RPMI7951 (cell line): ENCODE measurements at places on chromosomes 12 and 14. TPM values are rescaled to one million over a fixed set of nuclear protein-coding genes. Genes with fewer than 3 reads are reported as not detected.

The SLC22A17 gene
- 7.4 and 10.4 TPM in 2 replicates for total RNA-seq

The KRT73 gene
- total RNA-seq, result not detected in 2 replicates

The DENND5B gene
- 9.3 and 13.5 TPM in 2 replicates for total RNA-seq

The DCD gene
- not detected in 2 replicates for total RNA-seq

The NINJ2 gene
- 4.1 and 6.9 TPM in 2 replicates for total RNA-seq

The GOLT1B gene
- total RNA-seq, result 59.9 and 77.0 TPM in 2 replicates

The GPRC5D gene
- not detected in 2 replicates for total RNA-seq

The RNASE3 gene
- total RNA-seq, result not detected in 2 replicates

The SSTR1 gene
- under 0.01 TPM in 1 of 2 replicates, not detected in the other for total RNA-seq

The RPGRIP1 gene
- 0.12 TPM in 1 of 2 replicates, not detected in the other for total RNA-seq

The ARID2 gene
- 11.7 and 16.7 TPM in 2 replicates for total RNA-seq

The KRT77 gene
- not detected in 2 replicates for total RNA-seq

The MMP14 gene
- total RNA-seq, result 613 and 718 TPM in 2 replicates

The PRB2 gene
- not detected in 2 replicates for total RNA-seq

The MANSC1 gene
- total RNA-seq, result 3.3 and 8.5 TPM in 2 replicates

The P2RX7 gene
- total RNA-seq, result 4.8 and 5.0 TPM in 2 replicates

DNA sequence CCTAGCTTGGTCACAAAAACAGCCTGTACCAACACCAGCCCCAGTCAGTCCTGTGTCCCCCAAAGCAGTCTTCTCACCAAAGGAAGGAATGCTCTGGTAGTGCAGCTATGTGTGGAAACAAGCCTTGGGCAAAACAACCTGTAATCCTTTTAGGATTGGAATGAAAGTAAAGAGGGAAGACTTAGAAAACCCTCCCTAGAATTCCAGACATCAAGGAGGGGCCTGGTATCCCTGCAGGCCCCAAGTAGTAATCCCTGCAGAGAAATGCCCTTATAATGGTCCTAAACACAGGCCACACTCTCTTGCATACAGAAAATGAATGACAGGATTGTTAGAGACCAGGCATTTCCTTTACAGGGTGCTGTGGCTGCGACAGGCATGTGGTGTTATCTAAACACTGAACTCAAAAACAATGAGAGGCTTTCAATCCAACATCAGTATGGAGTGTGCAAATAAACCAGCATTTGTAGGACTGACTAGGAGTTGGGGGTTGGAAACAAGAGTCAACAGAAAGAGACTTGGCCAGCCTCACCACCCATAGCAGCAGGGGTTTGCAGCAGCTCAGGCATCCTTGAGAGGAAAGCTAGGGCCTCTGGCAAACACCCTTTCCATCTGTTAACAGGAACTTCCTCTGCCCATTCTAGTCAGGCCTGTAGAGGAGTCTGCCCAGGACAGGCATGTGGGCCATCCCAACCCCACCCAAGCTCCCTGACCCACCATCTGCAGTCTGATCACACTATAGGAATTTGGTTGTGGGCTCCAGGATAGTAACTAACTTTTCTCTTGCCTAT lies 59.1 kb downstream of the DCAF5 start:
- peak; percentile 62 for DNase-seq

- DNase-seq, result no peak
Observed at GRCh38 chr14:62123961-62124360, 361.7 kb downstream of the SNAPC1 start.

DNA sequence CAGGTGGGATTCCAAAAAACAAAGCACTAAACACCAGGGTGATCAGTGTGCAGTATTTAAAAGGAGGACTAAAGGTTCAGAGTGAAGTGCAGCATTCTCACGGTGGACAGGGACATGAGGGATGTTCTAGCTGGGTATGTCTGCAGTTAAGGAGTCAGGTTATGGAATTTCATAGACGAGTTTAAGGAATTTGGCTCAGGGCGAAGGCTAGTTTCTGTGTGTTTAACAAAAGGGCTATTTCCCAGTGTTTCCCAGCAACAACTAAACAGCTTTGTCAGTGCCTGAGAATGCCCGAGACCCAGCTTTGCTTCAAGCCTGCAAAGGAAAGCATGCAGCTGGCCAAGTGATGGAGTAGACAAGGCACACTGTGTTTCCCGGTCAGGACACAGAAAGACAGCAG lies 7.0 kb downstream of the KRT1 start:
- DNase-seq, result no peak

- DNase-seq, result peak; percentile 58
Observed at GRCh38 chr14:100237735-100238418, 1.1 kb upstream of the YY1 start.

DNA sequence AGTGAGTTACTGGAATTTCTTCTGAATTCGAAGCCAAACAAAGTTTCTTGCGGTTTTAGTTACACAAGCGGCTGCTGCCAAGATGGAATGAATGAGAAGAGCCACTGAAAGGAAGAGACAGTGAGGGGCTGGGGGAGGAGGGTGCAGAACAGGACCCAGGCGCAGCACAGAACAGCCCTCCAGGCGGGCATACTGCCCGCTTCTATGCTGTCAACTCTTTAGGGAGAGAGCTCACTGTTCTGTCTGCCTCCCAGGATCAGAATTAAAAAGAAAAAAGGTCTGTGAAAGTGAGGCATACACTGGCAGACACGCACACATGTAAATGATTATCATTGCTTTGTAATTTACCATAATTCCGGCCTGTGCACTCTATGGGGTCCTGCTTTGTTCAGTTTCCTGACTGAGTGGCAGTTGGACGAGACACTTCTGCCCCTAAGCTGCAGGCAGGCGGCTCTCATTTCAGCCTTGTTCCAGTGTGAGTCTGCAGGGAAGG lies 231.6 kb downstream of the CACNA1C start:
- DNase-seq, result peak; percentile 85

- DNase-seq, result peak; percentile 13
Observed at GRCh38 chr12:30021051-30021833, 237.5 kb upstream of the TMTC1 start.

- no peak for DNase-seq
Observed at GRCh38 chr12:127035011-127035879, 1231.7 kb upstream of the TMEM132C start.

- no peak for DNase-seq
Observed at GRCh38 chr14:25067600-25067999, 17.7 kb upstream of the STXBP6 start.

GRCh38 chr14:105530285-105531087 lies 4.1 kb downstream of the TMEM121 start:
- no peak for DNase-seq

GRCh38 chr12:12755923-12756322 lies 29.5 kb upstream of the APOLD1 start:
- no peak for DNase-seq

GRCh38 chr12:38456537-38457120 lies 140.1 kb downstream of the ALG10B start:
- no peak for DNase-seq

- DNase-seq, result peak; percentile 98
Observed at GRCh38 chr12:31518680-31519227, 72.2 kb downstream of the DENND5B start.

GRCh38 chr12:38502415-38502814 lies 185.8 kb downstream of the ALG10B start:
- DNase-seq, result no peak

DNA sequence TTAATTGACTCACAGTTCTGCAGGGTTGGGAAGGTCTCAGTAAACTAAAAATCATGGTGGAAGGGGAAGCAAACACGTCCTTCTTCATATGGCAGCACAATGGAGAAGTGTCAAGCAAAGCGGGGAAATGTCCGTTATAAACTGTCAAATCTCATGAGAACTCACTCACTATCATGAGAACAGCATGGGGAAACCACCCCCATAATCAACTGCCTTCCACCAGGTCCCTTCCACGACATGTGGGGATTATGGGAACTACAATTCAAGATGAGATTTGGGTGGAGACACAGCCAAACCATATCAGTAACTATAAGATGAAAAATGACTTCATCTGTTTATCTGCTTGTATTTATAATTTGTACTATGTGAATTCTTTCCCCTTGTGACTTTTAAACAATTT lies 577.6 kb upstream of the MDGA2 start:
- DNase-seq, result no peak

- peak; percentile 90 for DNase-seq
Observed at GRCh38 chr12:27277846-27278260, 33.8 kb downstream of the STK38L start.

- no peak for DNase-seq
Observed at GRCh38 chr12:49618576-49618975, 4.8 kb upstream of the PRPF40B start.

- DNase-seq, result no peak
Observed at GRCh38 chr12:89477633-89478279, 46.8 kb downstream of the GALNT4 start.

DNA sequence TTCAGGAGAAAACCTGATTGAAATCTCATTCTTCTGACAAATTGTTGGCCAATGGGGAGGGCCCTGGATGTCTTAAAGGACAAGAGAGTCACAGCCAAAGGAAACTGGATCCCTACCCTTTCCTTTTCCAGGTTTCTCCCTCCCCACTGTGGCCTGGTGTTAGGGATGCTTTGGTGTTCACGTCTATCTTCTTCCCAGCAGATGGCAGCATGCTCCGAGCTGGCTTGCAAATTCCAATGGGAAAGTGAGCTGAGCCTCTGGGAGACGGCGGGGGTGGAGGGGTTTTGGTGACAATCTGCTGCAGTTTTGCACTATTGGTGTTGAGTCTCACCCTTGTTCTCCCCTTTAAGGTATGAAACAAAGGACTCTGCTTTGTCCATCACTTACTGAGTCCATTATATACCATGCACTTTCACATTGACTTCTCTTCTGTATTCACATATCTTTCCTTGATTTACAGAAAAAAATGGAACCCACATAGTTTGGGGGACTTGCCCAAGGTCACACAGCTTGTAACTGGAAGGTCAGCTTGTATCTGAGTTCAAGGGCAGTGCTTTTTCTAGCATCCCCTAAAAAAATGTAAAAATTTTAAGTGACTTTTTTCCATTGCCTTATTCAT lies 39.3 kb downstream of the CCDC177 start:
- DNase-seq, result peak; percentile 42

DNA sequence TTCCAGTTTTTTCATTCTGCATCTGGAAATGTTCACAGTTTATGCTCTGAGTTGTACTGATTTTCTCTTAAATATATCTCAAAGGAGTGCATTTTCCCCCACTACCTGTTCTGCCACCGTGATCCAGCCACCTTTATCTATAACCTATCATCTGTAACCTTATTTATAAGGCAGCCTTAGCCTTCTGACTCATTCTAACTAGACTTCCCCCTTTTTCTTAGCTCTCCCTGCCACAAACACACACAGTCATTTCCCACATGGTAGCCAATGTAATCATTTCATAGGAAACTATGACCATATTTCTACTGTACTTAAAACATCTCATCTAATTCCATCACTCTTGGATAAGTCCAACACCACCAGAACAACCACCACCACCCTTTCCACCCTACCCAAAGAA lies 10.8 kb upstream of the GYS2 start:
- no peak for DNase-seq

DNA sequence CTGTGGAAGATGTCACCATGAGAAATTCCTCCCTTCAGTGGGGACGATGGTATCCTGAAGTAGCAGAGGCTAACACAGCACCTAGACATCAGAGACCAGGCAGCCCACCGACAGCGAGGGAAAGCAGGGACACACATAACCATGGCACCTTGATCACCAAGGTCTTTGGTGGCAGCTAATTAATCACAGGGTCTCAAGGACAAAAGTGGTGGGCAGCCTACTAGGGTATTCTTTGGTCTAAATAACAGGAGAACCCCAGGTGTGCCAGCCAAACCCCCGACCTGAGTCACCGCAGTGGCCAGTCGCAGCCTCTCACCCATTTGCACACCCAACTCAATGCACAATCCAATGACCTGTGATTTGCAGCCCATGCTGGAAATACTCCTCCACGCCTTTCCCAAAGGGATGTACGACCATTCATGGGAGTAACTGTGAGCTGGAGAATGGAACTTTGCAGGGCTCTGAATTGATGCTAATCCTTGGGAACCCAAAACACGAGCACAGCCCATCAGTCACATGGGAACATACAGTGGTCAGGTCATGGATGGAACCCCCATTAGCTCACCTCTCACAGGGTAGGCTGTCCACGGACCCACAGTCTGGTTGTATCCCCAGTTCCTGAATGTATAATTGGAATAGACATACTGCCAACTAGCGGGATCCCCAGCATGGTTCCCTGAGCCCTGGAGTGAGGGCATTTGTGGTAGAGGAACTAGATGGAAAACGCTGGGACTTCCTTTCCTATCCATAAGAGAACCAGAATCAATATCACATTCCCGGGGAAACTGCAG lies 58.7 kb upstream of the C14orf180 start:
- no peak for DNase-seq

GRCh38 chr12:65612440-65612839 lies 211.8 kb upstream of the HMGA2 start:
- no peak for DNase-seq

GRCh38 chr12:53603804-53604203 lies 22.4 kb downstream of the ATF7 start:
- DNase-seq, result no peak

DNA sequence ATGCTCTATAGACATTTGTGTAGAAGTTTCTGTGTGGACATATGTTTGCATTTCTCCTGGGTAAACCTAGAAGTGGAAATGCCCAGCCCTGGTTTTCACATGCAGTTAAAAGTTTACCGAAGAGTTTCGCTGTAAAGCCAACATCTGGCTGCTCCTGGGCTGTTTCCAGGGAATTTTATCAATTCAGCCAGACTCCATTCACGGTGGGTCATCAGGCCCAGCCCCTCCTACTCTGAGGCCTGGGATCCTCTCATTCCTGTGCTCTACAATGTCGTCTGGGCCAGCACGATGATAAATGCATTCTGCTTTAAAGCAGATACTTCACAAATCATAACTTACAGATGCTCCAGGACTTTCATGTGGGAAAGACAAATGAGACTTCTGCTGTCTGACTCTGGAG lies 7.1 kb downstream of the NUAK1 start:
- peak; percentile 69 for DNase-seq

- DNase-seq, result no peak
Observed at GRCh38 chr12:111850526-111850925, 8.5 kb downstream of the MAPKAPK5 start.
